ENCODE measurements at places on chromosomes 2 and 18.

- no peak for DNase-seq
Measured at GRCh38 chr18:51342815-51343214, 145.3 kb upstream of the MEX3C start.

DNA sequence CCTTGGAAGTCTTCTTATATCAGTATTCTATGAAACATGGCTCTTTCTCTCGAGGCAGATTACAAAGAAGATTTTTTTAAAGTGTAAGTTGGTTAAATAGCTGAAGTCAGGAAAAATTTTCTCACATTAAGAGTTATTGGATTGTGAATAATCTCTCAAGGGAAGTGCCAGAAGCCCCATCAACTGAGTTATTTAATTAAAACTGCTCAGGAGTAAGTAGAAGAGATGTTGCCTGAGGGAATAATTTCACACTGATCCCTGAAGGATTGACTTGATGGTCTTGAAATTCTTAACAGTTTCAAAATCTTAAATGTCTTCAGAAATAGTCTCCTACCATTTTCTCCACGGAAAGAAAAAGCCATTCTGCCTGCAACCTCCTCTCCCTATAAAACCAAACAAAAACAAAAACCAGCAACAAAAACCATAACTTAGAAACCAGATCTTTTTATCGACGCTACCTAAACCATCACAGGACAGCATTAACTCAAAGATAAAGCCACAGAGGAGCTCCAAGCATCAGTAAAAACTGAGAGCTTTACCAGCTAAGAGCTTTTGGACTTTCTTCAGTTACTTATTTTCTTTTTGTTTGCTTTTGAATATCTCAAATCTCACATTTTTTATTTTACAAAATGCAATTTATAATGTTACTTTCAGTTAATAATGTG lies 12.9 kb downstream of the CD226 start:
- DNase-seq: no peak

DNA sequence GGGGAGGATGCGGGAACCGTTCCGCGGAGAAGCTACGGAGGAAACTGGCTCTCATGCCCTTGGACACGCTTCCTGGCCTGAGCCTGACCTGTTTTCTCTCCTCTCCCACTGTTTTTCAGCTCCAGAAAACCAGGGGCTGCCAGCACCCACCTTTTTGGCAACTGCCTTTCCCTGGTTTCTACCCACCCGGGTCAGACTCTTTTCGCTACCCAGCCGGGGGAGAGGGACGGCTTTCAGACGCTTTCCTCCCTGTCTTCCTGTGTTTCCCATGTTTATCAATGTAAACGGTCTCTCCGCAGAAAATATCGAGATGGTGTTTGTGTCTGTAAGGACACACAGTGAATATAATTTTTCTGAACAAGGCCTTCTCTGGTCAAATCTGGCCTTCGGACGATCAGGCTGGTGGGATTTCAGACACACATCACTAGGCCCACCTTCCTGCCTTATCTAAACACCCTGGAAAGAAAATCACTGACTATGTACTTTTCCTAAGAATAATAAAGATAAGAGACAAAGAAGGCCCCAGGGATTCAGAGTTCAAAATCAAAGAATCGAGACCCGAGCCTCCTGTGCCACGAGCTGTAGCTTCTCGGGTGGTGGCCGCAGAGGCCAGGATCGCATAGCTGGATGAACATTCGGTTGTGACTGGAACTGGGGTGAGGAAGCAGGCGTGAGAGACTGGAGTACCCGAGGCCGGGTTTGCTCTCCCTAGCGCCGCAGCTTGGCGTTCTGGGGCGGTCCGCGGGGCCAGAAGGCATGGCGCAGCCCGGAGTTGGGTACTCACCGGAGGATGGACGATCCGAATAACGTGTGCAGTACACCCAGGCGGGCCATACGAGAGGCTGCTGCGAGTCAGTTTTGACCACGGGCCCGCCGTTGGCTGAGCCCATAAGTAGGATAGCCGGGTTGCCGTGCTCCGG lies 1.7 kb downstream of the EN1 start:
- DNase-seq: no peak

DNA sequence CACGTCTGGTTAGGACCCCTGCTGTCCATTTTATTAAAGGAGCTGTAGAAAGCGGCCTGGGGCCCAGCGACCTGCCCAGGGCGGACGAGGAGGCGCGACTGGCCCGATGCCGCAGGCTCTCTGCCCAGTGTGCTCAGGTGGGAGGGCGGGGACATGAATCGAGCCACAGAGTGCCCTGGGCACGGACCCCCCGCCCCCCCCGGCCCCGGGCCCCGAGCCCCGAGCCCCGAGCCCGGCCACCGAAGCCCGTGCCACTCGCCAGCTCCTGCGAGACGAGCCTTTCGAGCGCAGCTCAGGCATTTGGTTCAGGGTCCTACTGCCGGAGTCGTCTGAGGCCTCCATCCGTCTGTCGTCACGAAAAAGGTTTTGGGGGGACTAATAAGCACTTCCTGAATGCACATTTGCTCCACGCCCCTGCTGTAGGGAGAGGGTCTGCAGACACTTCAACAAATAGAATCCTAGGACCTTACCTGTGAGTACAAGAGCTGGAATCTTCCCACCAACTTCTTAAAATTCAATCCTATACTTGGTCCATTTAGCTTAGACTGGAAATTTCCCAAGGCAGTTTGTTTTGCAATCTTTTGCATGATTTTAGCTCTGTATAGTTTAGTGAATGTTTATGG lies 602 bp upstream of the ADAM17 start:
- DNase-seq: no peak

- DNase-seq: peak; percentile 65
Measured at GRCh38 chr2:127526132-127527000, at the start of gene IWS1. Gene IWS1 (minus strand): TSS chr2:127526489. CDS start chr2:127526208, 281 bp downstream.

GRCh38 chr2:24210106-24210455 lies 35.2 kb downstream of the FAM228A start:
- DNase-seq: no peak

- no peak for DNase-seq
Measured at GRCh38 chr2:558302-558642, 118.9 kb downstream of the TMEM18 start.

- DNase-seq: peak; percentile 22
Measured at GRCh38 chr18:32542221-32542798, 71.6 kb upstream of the GAREM1 start.

GRCh38 chr2:8197101-8197500 lies 484.8 kb upstream of the ID2 start:
- no peak for DNase-seq

DNA sequence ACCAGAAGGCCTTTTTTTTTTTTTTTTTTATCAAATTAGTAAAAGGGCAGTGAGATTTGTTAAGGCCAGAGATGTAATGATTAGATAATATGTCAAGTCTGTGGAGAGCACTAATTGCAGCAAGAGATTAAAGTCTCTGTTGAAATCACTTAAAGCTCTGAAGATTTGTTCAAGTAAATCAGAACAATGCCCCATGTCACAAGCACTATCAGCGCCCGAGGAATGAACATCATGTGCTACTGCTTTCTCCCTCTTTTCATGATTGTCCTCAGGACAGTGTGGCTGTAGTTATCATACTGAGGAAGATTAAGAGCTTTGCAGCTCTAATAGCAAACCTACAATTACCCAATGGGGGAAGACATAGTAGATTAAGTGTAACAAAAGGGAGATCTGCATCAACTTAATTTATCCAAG lies 71.1 kb downstream of the TDRD15 start:
- DNase-seq: no peak

GRCh38 chr18:12258719-12259705 lies 4.9 kb downstream of the CIDEA start:
- no peak for DNase-seq

GRCh38 chr2:61799099-61799498 lies 54.8 kb downstream of the FAM161A start:
- no peak for DNase-seq

GRCh38 chr2:190996338-190996946 lies 17.5 kb downstream of the STAT1 start:
- DNase-seq: no peak

DNA sequence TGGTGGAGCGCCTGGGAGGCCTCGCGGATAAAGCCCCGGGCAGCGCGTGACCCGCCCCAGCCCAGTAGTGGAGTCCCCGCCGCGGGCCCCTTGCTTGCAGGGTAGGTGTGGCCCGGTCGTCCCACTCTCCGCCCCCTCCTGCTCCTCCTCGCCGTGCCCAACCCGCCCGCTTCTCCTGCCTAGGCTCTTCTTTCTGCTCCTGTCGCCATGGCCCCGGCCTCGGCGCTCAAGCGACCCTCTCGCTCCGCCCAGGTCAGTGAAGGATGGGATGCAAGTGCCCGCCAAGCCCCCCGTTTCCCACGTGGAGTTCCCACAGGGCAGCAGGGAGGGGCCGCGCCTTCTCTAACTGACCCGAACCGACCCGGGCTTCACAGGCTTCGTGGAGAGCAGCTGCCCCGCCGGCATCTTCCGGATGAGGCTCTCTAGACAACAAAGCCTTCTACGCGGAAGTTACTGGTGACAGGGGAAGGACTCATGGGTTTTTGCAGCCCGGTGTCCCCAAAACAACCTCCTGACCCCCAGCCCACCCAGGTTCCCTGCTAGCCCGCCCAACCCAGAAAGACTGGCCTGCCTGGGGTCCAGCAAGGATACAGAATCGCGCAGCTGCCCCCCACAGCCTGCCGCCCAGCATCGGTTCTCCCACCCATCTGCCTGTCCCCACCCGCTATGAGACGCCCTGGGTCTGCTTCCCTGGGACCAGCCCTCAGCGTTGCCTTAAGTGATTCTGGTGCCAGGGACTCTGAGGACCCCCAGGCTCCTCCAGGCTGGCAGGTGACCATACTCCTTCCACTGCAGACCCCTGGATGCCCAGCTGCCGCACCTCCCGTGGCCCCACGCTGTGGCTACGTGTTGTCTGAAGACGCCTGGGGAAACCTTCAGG lies 32.8 kb downstream of the TTC32 start:
- DNase-seq: no peak

DNA sequence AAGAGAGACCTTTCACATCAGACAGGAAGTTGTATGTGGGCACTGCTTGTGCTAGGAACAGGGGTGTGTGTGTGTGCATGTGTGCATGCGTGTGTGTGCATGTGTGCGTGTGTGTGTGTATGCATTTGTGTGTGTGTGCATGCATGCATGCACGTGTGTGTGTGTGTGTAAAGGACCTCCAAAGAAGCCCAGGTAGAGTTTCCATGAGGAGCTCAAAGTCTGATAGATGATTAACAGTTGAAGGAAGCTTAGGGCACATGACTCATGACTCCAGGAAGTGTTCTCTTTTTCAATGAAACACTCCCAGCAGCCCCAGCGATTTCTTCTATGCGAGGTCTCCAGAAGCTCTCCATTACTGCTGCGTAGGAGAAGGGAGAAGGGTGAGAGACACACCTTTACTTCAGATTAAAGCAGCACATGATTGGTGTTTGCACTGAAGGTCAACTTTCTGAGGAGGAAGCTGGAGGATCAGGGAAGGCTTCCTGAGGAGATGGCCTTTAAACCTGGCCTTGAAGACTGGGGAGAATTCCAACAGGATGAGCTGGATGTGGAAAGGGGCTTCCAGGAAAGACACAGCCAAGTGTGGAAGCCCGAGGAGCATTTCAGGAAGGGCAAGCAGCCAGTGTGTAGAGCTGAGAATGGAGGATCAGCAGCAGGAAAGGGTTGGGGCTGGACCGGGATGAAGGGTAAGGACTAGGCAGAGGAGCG lies 77.7 kb downstream of the SMAD4 start:
- DNase-seq: no peak

Data from NCI-H187 (cell line).